GM23338 (cell line): ENCODE measurements at places on chromosomes 1 and 21.

- DNase-seq = no peak
Measured at GRCh38 chr1:45867697-45868348, 64.4 kb downstream of the MAST2 start.

GRCh38 chr1:201764579-201764978 lies 64.4 kb upstream of the IPO9 start:
- DNase-seq = no peak

GRCh38 chr1:89100412-89100811 lies 25.5 kb downstream of the GBP2 start:
- DNase-seq = peak; percentile 22

GRCh38 chr1:218374401-218375353 lies 29.5 kb downstream of the TGFB2 start:
- DNase-seq = no peak

GRCh38 chr1:213326281-213327016 lies 275.4 kb downstream of the RPS6KC1 start:
- DNase-seq = no peak

DNA sequence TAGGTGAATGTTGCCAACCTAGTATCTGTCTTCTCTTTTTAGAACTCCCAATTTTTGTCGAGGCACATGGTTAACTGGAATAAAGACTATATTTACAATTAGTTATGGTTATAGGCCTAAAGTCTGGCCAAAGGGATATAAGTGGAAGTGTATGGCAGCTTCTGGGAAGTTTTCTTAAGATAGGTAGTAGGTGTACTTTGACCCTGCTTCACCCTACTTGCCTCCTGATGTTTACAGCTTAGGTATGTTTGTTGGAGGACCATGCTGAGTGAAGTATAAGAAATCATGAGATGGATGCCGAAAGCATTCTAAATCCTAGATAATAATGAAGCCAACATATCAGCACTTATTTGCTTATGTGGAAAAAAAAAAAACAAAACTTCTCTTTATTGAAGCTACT lies 272.1 kb downstream of the S1PR1 start:
- no peak for DNase-seq
